ENCODE measurements at places on chromosomes 12 and 14.
A peak's percentile ranks its signal among the peaks of the same experiment; 100 is the strongest.

DNA sequence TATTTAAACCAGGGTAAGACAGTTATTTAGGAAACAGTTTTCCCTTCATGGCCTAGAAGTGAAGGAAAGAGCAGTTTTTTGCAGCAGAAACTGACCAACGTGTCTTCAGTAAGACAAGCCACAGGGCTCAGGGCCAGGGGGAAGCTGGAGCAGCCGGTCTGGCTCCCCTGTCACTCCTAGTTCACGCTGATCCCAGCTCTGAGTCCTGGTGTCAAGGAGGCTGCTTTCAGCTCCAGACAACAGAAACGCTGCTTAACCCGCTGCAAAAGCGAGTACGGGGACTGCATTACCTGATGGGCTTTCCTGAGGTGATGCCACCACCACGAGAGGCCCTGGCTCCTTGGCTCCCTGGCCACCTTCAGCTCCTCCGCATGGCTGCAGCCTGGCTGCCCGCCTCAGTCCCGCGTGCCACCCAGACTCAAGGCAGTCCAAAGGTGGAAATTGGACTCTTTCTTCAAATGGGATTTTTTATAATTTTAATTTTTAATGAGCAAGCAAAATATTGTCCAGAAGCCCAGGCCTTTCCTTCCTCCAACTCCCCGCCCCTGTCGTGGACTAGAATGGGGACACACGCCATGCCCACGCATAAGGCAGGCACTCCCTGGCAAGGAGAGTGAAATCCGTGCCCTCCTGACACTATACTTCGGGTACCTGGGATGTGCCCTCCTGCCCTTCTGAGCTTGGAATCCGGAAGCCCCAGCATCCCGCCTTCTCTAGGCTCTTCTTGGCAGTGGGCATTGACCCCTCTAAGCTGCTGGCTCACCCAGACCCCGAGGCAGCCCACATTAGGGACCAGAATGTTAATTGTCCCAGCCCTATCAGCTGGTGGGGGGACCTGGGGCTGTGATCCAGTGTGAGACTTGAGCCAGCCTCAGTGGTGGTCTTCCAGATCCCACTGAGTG is 85.0 kb downstream of the PAPOLA start:
- DNase-seq: no peak

GRCh38 chr14:71444030-71444822 is 488.0 kb upstream of the RGS6 start:
- DNase-seq: no peak

- DNase-seq: no peak
Observed at GRCh38 chr14:61478971-61479473, 157.6 kb downstream of the PRKCH start.

DNA sequence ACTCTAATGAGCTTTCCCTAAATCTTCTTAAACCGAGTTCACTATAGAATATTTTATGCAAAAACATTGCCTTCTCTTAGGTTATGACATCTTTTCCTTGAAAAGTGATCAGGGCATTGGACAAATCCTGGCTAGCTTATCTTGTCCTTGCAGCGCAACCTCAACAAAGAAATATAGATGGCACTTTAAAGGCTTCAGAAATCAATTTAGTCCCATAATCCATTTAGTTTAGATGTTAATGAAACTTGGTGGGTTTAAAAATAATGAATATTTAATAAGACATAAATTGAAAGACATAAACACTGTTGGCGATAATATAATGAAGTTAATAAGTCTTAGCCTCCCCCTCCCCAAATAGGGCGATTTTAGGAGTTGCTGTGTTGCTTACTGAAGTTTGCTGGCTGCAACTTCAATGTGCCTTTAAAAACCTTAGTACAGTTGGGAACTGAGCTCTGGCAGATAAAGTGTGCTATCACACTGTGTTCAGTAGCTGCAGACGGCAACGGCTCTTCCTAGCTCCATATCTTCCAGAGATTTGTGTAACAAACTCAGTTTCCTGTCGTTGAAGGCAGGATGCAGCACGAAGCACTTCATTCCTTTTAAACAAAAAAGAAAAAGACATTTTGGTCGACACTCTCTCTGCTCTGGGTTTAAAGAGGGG is 19.5 kb downstream of the PLXNC1 start:
- no peak for DNase-seq

DNA sequence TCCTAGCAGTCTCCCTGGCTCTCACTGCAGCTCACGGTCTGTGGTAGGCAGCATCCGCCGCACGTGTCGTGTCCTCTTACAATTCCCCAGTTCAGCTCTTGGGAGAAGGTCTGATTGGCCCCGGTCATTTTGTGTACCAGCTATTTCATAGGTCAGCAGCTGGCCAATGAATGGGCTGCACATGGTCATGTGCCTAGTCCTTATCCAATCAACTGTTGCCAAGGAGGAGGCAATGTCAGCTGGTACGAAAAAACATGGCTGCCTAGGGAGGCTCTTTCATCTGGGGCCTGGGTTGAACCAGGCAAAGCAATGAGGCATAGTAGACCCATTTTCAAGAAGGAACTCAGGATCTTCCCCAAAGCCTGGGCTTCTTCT is 46.1 kb downstream of the RNFT2 start:
- peak; percentile 27 for DNase-seq

- no peak for DNase-seq
Observed at GRCh38 chr12:45663455-45663854, 66.1 kb upstream of the ARID2 start.

- DNase-seq: no peak
Observed at GRCh38 chr12:7581625-7582024, 78.0 kb upstream of the CD163 start.

GRCh38 chr14:97978341-97978740 is 1181.2 kb downstream of the VRK1 start:
- peak; percentile 47 for DNase-seq

DNA sequence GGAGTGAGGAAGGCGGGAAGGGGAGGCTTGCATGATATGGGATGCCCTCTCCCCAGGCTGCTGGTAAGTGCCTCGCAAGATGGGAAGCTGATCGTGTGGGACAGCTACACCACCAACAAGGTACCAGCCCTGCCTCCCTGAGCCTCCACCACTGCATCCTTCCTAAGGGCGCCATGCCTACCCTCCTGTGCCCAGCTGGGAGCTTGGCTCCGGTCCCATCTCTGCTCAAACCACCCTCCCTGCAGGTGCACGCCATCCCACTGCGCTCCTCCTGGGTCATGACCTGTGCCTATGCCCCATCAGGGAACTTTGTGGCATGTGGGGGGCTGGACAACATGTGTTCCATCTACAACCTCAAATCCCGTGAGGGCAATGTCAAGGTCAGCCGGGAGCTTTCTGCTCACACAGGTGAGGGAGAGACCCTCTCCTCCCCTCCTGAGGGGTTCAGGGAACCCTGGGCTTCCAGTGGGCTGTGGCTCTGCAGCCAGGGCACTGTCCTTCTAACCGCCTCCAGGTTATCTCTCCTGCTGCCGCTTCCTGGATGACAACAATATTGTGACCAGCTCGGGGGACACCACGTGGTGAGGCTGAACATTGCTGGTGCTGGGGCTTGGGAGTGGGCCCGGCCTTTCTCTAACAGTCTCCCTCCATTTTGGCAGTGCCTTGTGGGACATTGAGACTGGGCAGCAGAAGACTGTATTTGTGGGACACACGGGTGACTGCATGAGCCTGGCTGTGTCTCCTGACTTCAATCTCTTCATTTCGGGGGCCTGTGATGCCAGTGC is 2.6 kb downstream of the GNB3 start:
- DNase-seq: peak; percentile 59

- no peak for DNase-seq
Observed at GRCh38 chr14:102507081-102507856, 2.3 kb downstream of the ANKRD9 start.

DNA sequence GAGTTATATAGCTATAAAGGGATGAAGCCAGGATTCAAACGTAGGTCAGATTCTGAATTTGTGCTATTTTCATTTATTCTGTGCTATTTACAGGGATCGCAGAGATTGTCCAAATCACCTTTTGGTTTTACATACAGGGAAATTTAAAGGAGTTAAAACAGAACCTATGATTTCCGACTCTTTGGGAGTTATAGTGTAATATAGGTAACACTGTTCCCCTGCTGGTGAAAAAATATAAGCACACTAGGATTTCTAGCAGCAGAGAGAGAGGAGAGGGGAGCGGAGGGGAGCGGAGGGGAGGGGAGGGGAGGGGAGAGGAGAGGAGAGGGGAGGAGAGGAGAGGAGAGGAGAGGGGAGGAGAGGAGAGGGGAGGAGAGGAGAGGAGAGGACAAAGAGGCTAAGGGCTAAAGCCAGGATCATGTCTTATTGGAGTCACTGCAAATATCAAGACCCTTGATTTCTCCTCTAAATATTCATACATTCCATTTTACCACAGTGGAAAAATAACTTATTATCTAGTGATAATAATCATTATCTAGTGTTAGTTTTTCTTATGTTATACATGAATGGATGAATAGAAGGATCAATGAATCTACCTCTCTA is 46.2 kb upstream of the KCNH5 start:
- no peak for DNase-seq

GRCh38 chr12:123996581-123996980 is 23.6 kb downstream of the ZNF664 start:
- DNase-seq: peak; percentile 41

DNA sequence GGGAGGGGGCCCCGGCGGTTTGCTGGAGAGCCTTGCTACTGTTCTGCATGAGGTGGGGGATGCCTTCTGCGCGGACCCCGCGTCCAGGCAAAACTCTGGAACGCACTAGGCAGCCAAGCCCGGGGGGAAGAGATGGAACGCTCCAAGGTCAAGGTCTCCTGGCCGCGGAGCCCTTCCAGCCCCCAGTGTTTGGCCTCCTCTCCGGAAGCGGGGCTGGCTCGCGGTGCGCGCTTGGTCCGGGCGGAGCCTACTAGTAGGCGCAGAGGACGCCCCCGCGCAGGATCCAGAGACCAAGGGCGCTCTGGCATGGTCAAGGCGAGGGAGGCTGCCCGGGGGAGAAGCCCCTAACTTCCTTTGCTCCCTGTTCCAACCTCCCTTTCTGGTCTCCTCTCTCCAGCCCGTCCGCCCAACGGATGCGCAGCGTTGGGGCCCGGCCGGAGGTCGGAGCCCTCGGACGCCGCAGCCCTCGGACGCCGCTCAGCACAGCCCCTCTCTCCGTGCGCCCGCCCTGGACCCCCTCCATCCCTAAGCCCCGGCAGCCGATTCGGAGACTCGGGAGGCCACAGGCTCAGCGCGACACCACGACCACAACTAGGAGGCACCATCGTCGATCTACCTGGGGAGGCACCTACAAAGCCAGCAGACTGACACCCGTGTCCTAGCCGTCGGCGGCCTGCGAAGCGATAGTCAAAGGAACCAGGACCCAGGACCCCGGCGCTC is 669 bp upstream of the KCNK13 start:
- no peak for DNase-seq

- DNase-seq: no peak
Observed at GRCh38 chr12:1806301-1807086, 13.9 kb upstream of the LRTM2 start.

- peak; percentile 76 for DNase-seq
Observed at GRCh38 chr14:85531587-85532373, 1.8 kb downstream of the FLRT2 start.

- DNase-seq: no peak
Observed at GRCh38 chr14:36942522-36943245, 229.7 kb downstream of the SLC25A21 start.

GRCh38 chr12:32826807-32827412 is 69.7 kb downstream of the PKP2 start:
- DNase-seq: peak; percentile 86

GRCh38 chr14:63483315-63483714 is 59.9 kb downstream of the PPP2R5E start:
- no peak for DNase-seq

- peak; percentile 68 for DNase-seq
Observed at GRCh38 chr12:1630827-1631591, 2.0 kb downstream of the WNT5B start.

DNA sequence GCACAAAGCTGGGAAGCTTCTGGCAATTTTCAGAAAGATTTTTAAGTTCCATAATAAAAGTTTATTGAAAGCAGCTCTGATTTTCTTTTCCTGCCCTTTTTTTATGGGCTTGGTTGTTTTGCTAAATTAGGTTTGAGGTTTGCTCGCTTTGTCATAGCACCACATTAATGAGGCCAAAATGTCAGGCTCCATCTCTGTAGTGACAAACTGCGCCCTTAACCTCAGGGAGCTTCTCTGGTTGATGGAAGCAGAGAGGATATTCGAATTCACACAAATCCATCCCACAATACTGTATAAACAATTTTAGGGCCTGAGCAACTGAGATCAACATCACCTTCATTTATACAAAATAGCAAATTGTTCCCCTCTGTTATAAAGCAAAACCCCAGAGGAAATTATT is 342.6 kb upstream of the TMPO start:
- DNase-seq: no peak

DNA sequence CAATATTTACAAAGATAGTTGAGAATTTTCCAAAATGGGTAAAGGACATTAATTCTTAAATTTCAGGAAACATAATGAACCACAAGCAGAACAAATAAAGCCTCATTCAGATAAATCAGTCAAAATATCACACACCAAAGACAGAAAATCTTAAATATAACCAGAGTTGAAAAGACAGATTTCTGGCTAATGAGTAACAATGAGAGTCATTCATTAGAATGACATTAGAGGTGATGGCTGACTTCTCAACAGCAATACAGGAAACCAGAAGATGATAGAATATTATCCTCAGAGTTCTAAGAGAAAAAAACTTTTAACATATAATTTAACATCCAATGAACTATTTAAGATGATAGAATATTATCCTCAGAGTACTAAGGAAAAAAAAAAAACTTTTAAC is 124.2 kb downstream of the DENND5B start:
- DNase-seq: no peak

GRCh38 chr14:32013083-32013482 is 64.0 kb upstream of the ARHGAP5 start:
- DNase-seq: no peak

- DNase-seq: no peak
Observed at GRCh38 chr14:29216268-29217232, 450.0 kb downstream of the FOXG1 start.

GRCh38 chr12:132632521-132633228 is 14.1 kb downstream of the P2RX2 start:
- DNase-seq: no peak

DNA sequence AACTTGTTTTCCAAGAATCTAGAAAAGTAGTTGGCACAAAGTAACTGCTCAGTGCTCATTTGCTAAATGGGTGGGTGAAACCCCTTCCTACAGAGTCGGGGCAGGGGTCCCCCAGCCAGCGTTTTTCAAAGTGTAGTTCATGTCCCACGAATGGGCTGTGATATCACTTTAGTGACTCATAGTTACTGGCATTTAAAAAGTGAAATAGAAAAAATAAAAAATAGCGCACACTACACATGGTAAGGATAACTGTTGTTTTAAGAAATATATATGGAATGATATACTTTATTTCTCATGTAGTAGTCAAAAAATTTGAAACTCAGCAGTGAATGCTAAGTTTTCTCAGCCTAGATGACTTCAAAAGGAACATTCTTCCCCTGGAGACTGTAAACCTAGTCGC is 250.4 kb downstream of the CHST11 start:
- no peak for DNase-seq
